ENCODE measurements at places on chromosomes 1 and 21.

- no peak for DNase-seq
Measured at GRCh38 chr21:39644062-39644560, 31.4 kb downstream of the B3GALT5 start.

- DNase-seq, result no peak
Measured at GRCh38 chr1:223665592-223666312, at the start of gene CAPN8. Gene CAPN8 (minus strand): TSS chr1:223665701. CDS start chr1:223665646, 55 bp downstream.

DNA sequence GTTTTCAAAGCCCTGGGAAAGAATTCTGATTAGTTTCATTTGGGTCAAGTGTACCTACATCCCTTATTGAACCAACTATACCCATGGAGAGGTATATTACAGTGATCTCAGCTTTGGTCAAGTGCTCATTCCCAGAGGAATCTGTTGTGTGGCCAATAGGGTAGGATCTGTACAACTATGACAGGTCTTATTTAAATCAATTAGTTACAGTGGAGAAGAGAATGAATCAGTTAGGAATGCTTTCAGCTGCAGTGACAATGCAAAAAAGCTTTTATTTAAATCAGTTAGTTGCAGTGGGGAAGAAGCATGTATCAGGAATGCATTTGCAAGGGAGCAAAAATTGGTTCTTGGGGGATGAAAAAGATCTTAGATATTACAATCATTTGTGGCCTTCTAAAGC lies 119.0 kb downstream of the FGGY start:
- no peak for DNase-seq

DNA sequence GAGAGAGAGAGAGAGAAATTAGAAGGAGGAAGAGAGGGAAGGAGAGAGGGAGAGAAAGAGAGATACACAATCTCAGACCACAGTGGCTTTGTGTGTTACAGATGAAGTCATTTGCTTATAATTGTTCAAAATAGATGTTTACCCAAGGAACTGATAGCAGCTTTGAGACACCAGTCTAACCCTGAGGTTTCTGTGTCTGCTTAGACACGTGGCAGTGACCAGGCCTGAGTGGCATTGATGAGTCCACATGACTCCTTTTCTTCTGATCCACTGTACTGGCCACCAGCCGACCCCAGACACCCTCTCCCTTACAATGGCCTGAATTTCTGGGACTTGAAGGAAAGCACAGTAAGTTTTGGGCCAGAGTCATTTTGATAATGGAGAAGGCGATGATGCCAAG lies 104.9 kb downstream of the DUSP10 start:
- DNase-seq, result no peak

DNA sequence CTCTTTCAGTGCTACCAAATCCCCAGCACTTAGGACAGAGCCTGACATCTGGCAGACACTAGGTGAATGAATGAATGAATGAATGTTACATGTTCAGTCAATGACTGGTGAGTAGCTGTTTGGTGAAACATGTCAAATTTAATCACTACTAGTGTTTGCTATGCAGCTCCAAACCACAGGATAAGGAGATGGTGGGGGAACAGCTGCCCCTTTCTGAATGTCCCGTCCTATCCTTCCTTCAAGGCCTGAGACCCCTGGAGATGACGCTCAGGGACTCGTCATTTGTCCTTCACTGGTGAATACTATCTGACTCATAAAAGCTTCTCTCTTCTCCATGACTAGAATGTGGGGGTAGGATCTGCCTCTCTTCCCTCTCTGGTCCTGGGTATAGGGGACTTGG lies 175.4 kb downstream of the HIVEP3 start:
- DNase-seq, result no peak

DNA sequence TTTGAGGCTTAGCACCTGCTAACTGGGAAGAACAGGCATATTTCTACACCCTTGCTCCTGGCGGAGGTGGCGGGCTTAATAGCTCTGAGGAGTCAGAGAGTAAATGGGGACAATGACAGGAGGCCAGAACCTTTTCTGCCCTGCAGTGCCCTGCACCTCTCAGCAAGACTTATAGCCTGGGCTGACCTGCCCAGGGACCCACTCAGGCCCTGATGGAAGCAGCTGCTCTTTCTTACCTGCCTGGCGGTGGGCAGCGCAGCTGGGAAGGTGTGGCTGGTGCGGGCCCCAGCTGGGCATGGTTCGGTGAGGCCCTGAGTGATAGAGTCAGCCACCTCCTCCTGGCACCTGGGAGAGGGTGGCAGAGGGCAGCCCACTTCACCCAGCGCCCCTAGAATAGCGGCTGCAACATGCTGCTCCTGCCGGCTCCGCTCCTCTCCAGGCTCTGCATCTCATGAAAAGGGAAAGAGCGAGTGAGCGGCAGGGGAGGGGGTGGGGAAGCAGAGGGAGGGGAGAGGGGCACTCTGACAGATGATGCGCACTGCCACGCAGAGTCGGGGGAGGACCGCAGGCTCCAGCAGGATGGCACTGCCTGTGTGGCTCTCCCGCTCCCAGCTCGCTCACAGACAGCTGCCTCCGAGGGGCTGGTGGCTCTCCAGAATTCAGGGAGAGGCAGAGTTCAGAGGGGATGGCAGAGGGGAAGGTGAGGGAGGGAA lies at the start of gene RGS8:
RGS8 (minus strand) TSS at position 472 of the 713 bp plus-strand sequence. CDS start 14,938 bp downstream, outside the sequence.
- no peak for DNase-seq

GRCh38 chr21:36255663-36256062 lies 64.3 kb upstream of the MORC3 start:
- no peak for DNase-seq

- peak; percentile 86 for DNase-seq
Measured at GRCh38 chr1:94335950-94336349, 82.2 kb upstream of the ABCD3 start.

DNA sequence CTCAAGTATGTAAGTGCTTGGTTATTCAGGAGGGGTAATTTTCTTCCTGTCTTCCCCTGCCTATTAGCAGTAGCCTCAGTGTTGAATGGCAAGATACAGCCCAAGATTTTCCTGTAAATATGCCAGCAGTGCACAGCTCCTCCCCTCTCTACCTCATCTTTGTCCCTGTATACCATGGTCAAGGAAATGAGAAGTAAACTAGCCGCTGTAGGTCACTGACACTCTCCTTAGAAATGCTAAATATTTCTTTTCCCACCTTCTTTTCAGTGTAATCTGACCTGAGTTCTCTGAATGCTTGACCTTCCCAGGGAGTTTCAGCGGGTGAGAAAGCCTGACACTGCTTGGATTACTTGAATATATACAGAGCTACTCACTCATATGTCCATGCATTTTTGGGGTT lies 84.1 kb upstream of the ZNF326 start:
- no peak for DNase-seq

DNA sequence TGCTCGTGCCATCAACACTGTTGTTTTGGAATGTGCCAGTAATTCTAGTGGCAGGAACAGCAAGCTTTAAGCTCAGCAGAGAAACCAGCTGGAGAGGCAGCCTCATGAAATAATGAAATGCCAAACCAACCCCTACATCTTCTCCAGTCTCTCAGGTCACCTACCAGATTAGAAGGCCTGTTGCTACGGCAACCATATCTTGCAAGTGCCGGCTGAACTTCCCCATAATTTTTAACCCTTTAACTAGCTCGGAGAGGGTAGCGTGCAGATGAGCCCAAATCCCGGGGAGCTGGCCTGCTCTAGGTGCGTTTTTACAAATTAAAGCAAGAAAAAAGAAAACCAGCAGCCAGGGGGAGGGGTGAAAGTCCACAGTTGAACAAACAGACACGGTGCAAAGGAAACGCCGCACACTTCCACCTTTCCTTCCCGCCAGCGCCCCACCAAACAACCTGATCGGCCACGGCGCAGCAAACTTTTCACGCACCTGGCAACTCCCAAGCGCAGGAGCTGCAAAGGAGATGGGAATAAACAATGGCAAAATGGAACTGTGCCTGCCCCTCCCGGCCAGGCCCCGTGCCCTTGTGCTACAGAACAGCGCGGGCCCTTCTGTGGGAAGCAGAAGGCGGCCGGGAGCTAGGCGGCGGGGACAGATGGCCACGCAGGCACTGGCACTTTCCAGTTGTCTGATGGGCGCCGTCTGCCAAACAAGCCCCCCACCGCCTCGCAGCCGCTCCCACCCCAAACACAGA lies 50.1 kb downstream of the SSBP3 start:
- peak; percentile 76 for DNase-seq

GRCh38 chr1:76635784-76636183 lies 231.5 kb upstream of the ST6GALNAC5 start:
- DNase-seq, result no peak

DNA sequence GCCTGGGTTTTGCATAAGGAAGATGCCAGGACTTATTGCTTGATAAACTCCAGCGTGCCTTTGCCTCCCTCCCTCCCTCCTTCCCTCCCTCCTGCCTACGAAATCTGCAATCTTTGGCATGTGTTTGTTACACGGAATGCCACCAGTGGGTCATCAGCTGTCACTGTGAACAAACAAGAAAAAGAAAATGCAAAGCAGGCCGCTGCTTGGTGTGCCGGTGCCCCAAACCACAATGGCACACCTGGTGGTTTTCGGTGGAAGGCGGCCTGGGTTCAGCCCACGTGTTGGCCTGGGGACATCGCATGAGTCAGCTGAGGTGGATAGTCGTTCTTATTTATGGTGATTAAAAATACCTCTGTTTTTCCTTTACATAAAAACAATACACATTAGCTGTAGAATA lies 16.3 kb upstream of the IFNLR1 start:
- no peak for DNase-seq

DNA sequence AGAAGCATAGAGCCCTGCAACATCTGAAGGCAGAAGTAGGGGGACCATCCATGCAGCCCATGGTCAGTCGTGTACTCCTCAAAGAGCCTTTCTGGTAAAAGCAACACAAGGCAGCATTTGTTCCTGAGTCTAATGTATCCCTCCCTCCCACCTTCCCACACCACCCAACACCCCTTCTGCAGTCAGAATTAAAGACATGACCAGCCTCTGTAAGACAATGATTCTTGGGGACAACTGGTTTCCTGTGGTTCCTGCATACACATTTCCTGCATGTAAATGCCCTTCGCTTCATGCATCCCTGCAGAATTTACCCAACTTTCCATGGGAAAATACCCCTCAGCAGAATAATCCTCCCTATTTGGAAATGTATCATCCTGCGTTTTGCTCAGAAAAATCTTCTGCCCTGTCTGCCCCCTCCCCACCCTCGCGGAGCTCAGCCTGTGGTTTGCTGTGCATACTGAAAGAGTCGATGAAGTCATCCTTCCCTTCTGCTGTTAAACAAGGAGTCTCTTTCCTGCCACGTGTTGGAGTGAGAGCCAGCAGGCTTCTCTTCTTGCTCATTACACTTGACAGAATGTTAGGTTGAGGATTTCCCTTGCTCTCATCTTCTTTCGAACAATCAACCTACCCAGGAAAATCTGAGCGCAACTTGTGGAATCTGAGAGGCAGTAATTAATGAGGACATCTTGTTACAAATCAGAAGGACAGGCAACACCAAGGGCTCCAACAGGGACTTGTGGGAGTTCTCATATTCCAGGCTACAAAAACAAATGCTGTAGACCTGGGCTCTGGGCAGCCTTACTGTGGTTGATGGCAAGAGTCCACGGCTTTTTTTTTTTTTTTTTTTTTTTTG lies 4.7 kb downstream of the TNN start:
- DNase-seq, result no peak

DNA sequence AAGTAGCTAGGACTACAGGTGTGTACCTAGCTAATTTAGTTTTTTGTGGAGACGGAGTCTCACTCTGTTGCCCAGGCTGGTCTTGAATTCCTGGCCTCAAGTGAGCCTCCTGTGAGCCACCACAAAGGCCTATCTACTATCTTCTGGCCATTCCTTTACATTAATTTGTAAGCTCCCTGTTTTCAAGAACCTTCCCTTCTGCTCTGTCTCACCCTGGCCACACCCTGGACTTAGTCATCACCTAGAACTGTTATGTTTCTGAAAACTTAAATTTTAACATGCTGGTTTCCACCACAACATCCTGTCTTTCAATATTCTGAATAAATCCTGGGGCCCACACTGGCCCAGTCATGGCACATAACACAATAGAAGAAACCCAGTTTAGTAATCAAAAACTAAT lies 4.9 kb upstream of the B4GALT3 start:
- DNase-seq, result no peak

- DNase-seq, result no peak
Measured at GRCh38 chr1:207051191-207051943, at the start of gene YOD1. Gene YOD1 (minus strand): TSS chr1:207051208. CDS start chr1:207051030, 178 bp downstream.

DNA sequence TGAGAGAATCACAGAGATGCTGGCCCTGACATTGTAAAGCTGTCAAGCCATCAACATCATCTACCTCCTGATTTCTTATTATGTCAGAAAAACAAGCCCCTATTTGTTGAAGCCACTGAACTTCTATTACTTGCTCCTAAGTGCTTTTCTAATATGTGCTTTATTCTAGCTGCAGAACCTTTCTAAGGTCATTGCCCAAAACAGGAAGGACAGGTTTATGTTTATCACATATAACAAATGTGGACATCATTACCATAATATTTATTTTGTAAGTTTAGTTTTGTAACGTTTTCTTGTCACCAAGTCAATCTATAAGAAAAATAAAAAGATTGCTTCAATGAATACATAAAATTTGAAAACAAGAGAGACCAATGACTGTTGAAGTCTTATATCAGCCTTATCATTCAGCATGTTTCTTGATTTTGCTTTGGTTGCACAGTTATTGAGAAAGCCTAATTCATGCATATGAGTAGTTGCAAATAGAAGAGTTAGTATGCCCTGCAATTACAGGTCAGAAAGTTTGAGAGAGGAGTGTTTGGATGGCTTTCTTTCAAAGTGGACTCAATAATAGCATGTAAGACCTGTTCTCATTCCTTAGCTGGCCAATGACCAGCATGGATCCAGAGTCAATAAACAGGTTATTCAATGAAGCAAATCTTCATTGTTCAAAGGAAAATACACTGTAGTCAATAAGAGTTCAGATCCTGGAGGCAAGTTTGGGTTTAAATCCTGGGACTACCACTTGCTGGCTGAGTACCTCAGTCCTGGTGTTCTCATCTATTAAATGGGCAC lies 84.1 kb downstream of the MAB21L3 start:
- no peak for DNase-seq

GRCh38 chr1:64363111-64363510 lies 106.8 kb upstream of the CACHD1 start:
- DNase-seq, result no peak

- no peak for DNase-seq
Measured at GRCh38 chr1:217091561-217091960, 368.3 kb upstream of the ESRRG start.

- DNase-seq, result no peak
Measured at GRCh38 chr1:5750186-5751162, 241.8 kb downstream of the NPHP4 start.

GRCh38 chr1:166895766-166896165 lies 19.7 kb upstream of the TADA1 start:
- no peak for DNase-seq

- DNase-seq, result no peak
Measured at GRCh38 chr1:241825581-241825980, 22.4 kb upstream of the EXO1 start.

DNA sequence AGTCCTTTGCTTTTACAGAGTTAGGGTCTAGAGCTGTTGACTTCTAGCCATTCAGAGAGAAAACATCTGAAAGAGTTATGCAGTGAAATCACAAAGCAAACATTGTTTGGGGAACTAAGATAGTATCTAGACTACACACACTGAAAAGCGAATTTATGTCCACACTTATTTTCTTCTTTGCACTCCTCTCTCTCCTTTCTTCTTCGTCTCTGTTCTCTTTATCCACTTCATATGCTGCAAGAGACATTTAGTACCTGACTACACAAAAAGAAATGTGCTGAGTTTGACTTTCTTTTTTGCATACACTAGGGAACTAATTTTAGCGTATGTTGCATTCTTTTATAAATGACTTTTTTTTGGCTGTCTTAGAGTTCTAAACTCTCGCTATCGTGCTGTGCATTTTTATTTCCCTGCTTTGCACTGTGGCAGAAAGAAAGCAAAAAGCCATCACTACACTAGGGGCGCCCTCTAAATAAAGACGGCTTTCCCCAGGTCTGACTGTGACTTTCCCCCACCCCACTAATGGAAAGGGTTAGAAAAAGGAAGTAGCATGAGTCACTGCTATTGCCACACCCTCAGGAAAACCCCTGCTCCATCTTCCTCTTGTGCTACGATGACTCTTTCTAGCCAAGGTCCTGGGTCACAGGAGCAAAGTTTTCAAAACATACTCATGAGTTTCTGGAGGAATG lies 65.7 kb downstream of the MAP3K7CL start:
- no peak for DNase-seq
